ENCODE measurements at places on chromosomes 1 and 21. TPM values are rescaled to one million over a fixed set of nuclear protein-coding genes. Genes with fewer than 3 reads are reported as not detected.
A peak's percentile ranks its signal among the peaks of the same experiment; 100 is the strongest.

DNA sequence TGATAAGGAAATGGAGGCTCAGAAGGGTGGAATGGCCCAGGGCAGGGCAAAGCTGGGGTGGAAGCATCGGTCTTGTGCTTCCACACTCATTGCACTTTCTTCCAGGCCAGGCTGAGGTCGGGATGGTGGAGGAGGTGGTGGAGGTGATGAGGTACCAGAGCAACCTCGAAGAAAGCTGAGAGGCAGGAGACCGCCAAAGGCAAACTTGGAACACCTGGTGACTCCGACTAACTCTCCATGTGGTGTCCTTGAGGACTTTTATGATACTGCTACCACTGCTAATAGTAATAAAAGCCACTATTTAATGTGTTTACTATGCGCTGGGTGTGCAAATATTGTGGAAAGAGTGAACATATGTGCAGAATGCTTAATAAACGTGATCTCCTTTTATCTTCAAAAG lies 16.9 kb upstream of the BTG2 start:
- peaks cover 54% of the 10 kb centered on the region for H3K4me1 ChIP-seq
- H3K27ac ChIP-seq = peak overlapping the region; percentile 98
- no peaks in the 10 kb centered on the region for H3K36me3 ChIP-seq
- no peaks in the 10 kb centered on the region for H3K27me3 ChIP-seq

DNA sequence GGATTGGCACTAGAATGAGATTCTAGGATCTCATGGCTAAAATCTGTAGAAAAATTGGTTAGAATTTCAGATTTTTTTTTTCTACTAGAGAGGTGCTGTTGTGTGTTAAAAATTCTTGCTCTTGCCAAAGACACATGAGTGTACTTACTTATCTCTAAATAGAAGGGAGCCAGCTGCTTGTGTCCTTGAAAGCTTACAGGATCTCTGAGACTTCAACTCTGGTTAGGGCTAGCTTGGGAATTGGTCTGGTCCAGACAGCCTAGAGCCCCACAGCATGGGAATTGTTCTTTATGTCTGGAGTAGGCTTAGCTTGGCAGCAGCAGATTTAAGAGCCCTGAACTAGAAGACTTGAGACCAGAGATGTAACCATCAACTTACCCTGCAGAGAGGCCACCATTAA lies 37.3 kb downstream of the MACO1 start:
- H3K4me3 ChIP-seq = no peak overlapping the region
- H3K36me3 ChIP-seq = peaks cover 3% of the 10 kb centered on the region
- H3K27me3 ChIP-seq = no peaks in the 10 kb centered on the region
- DNase-seq = no peak

GRCh38 chr1:108780937-108781574 lies 34.6 kb downstream of the STXBP3 start:
- H3K36me3 ChIP-seq = peaks cover 64% of the 10 kb centered on the region
- H3K4me1 ChIP-seq = no peaks in the 10 kb centered on the region
- no peak overlapping the region for H3K27ac ChIP-seq
- no peaks in the 10 kb centered on the region for H3K27me3 ChIP-seq
- DNase-seq = no peak

GRCh38 chr1:172960454-172961208 lies 90.1 kb downstream of the TNFSF18 start:
- no peak overlapping the region for H3K4me3 ChIP-seq
- DNase-seq = no peak
- H3K27me3 ChIP-seq = no peaks in the 10 kb centered on the region
- no peaks in the 10 kb centered on the region for H3K36me3 ChIP-seq

GRCh38 chr1:89905395-89906058 lies 84.7 kb downstream of the LRRC8D start:
- no peak for DNase-seq
- no peaks in the 10 kb centered on the region for H3K4me1 ChIP-seq
- no peaks in the 10 kb centered on the region for H3K36me3 ChIP-seq
- no peak overlapping the region for H3K4me3 ChIP-seq

- no peak overlapping the region for H3K4me3 ChIP-seq
- no peak for DNase-seq
- H3K36me3 ChIP-seq = no peaks in the 10 kb centered on the region
- no peaks in the 10 kb centered on the region for H3K27me3 ChIP-seq
- no peaks in the 10 kb centered on the region for H3K4me1 ChIP-seq
Measured at GRCh38 chr1:222525951-222526350, 22.0 kb downstream of the HHIPL2 start.

GRCh38 chr1:47638713-47639112 lies 200.9 kb downstream of the FOXD2 start:
- no peaks in the 10 kb centered on the region for H3K27me3 ChIP-seq
- H3K4me3 ChIP-seq = no peak overlapping the region
- no peaks in the 10 kb centered on the region for H3K36me3 ChIP-seq
- no peaks in the 10 kb centered on the region for H3K4me1 ChIP-seq

DNA sequence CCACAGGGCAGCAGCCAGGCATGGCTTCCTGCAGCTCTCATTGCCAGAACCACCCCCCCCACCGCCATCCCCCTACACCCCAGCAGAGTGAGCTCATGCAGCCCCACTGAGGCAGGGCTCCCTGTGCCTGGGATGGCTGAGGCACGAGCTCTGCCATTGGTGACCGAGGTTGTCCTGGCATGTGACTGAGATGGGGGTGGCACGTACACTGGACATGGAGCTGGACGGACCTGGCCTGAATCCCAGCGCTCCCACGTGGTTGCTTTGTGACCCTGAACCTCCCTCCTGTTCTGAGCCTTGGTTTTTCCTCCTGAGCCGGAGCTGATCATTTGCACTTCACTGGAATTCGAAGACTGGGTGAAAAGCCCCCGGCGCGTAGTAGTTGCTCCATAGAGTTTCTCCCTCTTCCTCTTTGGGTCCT lies 28.3 kb downstream of the ALPL start:
- H3K36me3 ChIP-seq = no peaks in the 10 kb centered on the region
- H3K27me3 ChIP-seq = no peaks in the 10 kb centered on the region
- H3K4me1 ChIP-seq = no peaks in the 10 kb centered on the region
- no peak overlapping the region for H3K4me3 ChIP-seq

GRCh38 chr1:201360901-201361651 lies 16.4 kb downstream of the TNNT2 start:
- no peaks in the 10 kb centered on the region for H3K27me3 ChIP-seq
- no peaks in the 10 kb centered on the region for H3K4me1 ChIP-seq
- no peak for DNase-seq
- H3K36me3 ChIP-seq = no peaks in the 10 kb centered on the region
- H3K27ac ChIP-seq = no peak overlapping the region
- no peak overlapping the region for H3K4me3 ChIP-seq

- no peak overlapping the region for H3K4me3 ChIP-seq
- H3K36me3 ChIP-seq = peaks cover 44% of the 10 kb centered on the region
- no peaks in the 10 kb centered on the region for H3K4me1 ChIP-seq
- no peaks in the 10 kb centered on the region for H3K27me3 ChIP-seq
- no peak overlapping the region for H3K27ac ChIP-seq
Measured at GRCh38 chr1:33171977-33172813, 9.6 kb downstream of the TRIM62 start.

- H3K4me1 ChIP-seq = peaks cover 76% of the 10 kb centered on the region
- peak overlapping the region; percentile 94 for H3K27ac ChIP-seq
- no peaks in the 10 kb centered on the region for H3K27me3 ChIP-seq
- no peaks in the 10 kb centered on the region for H3K36me3 ChIP-seq
Measured at GRCh38 chr21:33936301-33937038, 20.9 kb upstream of the ATP5PO start.

- H3K36me3 ChIP-seq = no peaks in the 10 kb centered on the region
- H3K27ac ChIP-seq = no peak overlapping the region
- H3K4me1 ChIP-seq = no peaks in the 10 kb centered on the region
- no peak overlapping the region for H3K4me3 ChIP-seq
- no peaks in the 10 kb centered on the region for H3K27me3 ChIP-seq
Measured at GRCh38 chr1:7178741-7179140, 393.5 kb downstream of the CAMTA1 start.

DNA sequence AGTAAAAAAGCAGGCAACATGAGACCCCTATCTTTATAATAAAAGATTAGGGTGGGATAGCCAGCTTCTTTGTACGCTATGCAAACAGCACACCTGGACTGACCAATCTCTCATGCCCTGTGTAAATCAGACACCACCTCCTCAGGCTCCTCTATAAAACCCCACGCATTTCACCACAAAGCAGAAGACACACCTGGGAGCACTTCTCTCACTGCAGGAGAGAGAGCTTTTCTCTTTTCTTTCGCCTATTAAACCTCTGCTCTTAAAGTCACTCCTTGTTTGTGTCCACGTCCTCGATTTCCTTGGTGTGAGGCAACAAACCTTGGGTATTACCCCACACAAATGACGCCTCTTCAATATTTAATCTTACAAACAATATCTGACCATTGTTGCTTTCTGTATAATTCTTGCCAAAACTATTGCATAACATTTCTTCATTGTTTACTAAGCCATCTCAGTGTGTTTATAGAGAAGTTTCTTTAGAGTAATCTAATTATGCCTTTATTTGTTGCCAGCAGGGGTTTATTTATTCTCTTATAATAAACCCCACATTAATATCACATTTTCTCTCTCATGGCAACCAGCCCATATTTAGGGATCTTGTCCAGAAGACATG lies 31.6 kb upstream of the NUF2 start:
- no peaks in the 10 kb centered on the region for H3K36me3 ChIP-seq
- H3K4me3 ChIP-seq = no peak overlapping the region
- no peaks in the 10 kb centered on the region for H3K4me1 ChIP-seq
- H3K27ac ChIP-seq = no peak overlapping the region

Gene FOXO6
- not detected for total RNA-seq
